Hematopoietic multipotent progenitor cell treated with erythropoietin and hydrocortisone succinate and interleukin-3 and kit ligand, for 4 days (in vitro differentiated cells): ENCODE measurements at places on chromosomes 6 and 20.

GRCh38 chr6:105985098-105985815 lies 100.9 kb upstream of the PRDM1 start:
- DNase-seq: no peak

- no peak for DNase-seq
These were observed 696.7 kb downstream of the C6orf118 start for GRCh38 chr6:164612751-164613150.

DNA sequence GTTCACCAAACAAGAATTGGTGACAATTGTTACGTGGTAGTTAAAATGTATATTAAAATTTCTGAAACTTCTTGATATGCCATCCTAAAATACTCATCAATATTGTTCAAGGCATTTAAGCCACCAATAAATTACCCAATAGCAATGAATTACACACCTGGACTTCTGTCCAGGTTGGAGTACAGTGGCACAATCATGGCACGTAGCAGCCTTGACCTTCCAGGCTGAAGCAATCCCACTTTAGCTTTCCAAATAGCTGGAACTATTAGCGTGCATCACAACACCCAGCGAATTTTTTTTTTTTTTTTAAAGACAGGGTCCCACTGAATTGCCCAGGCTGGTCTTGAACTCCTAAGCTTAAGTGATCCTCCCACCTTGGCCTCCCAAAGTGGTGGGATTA lies 17.2 kb downstream of the SRPK1 start:
- no peak for DNase-seq

- DNase-seq: peak; percentile 51
These were observed 69.1 kb upstream of the PBOV1 start for GRCh38 chr6:138287144-138287955.

GRCh38 chr6:111358454-111358853 lies 124.6 kb downstream of the REV3L start:
- DNase-seq: no peak

DNA sequence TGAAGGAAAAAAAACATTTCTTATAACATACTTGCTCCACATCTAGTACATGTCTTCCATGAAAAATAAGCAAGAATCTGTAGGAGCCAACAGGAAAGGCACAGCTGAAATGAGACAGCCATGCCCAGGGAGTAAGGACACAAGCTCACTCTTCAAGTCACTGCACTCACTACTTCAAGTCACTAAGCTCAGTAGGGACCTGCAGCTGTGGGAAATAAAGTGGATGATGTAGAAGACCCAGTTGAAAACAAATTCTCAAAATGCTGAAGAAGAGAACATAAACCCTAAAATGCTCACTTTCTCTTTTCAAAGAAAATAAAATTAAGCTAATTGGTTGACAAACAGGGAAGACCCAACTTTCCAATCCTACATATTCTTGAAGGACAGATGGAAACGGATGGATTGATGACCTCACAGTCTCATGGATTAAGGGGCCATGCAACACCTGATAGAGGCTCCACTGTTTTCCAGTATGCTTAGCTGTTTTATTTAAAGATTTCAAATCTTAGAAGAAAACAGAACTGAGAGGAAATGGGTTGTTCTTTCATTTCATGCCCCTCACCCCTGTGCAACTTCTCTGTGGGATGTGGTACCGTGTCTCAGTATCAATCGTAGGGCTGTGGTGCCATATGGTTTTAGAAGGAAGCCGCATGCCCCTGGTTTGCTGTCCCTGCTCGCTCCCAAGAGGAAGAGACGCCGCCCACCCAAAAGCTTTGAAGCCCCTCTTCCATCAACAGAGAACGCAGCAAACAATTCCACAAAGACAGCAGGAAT lies 133.3 kb downstream of the WDR27 start:
- DNase-seq: no peak

- DNase-seq: no peak
These were observed 219.3 kb downstream of the GMDS start for GRCh38 chr6:2026133-2026532.

GRCh38 chr6:8707956-8708772 lies 272.8 kb upstream of the SLC35B3 start:
- peak; percentile 55 for DNase-seq

DNA sequence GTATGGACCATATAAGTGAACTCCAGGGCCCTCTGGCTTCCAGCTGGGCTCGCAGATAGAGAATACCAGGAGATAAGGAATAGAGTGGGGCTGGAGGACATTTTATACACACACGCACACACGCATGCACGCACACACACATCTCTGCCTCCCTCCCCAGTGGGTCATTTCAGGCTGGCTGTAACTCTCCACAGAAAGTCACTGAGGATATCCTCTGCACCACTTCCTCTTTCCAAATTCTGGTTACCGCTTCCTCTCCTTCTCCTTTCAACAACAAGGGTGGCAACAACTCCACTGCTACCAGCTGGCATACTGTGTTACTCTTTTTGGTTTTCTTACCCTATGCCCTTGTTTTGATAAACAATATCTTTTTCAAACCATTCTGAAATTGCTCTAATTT lies 280.2 kb downstream of the COL12A1 start:
- DNase-seq: peak; percentile 86

DNA sequence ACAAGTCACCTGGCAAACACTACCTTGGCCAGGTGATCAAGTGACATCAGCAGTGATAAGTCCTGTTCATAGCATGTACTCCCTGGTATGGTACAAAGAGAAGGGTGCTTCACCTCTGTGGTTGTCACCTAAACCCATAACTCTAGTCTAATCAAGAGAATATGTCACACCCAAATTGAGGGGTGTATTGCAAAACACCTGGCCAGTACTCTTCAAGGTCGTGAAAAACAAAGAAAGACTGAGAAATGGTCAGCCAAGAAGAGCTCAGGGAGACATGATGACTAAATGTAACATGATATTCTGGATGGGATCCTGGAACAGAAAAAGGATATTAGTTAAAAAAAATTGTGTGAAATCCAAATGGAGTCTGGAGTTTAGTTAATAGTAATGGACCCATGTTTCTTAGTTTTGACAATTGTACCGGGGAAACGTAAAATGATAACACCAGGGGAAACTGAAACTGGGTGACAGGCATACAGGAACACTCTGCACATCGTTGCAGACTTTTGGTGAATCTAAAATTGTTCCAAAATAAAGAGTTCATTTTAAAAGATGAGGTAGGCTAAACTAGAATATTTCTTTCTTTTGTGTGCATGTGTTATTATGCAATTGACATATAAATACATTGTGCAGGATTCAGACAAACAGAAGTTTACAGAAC lies 262.0 kb downstream of the CDC5L start:
- DNase-seq: no peak

GRCh38 chr6:53124131-53124800 lies 24.4 kb downstream of the GCM1 start:
- DNase-seq: no peak

- DNase-seq: no peak
These were observed 266.3 kb upstream of the ECI2 start for GRCh38 chr6:4401408-4402368.

DNA sequence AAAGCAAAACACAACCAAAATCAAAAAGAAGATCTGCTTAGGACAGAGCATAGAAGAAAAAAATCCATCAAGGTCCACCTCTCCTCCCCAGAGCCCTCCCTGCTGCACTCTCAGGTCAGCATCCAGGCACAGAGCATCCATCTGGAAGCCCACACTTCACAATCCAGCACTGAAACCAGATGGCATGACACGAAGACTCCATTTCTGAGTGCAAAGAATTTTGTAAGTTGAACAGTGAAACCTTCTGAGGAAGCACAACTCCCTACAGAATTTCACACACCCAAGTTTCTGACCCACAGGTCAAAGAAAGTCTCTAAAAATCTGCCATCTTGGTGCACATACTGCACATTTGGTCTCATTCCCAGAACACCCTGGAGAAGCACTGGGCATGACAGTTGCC lies 128.8 kb upstream of the STXBP5 start:
- DNase-seq: no peak

GRCh38 chr6:167093922-167094432 lies 28.9 kb upstream of the CCR6 start:
- no peak for DNase-seq

DNA sequence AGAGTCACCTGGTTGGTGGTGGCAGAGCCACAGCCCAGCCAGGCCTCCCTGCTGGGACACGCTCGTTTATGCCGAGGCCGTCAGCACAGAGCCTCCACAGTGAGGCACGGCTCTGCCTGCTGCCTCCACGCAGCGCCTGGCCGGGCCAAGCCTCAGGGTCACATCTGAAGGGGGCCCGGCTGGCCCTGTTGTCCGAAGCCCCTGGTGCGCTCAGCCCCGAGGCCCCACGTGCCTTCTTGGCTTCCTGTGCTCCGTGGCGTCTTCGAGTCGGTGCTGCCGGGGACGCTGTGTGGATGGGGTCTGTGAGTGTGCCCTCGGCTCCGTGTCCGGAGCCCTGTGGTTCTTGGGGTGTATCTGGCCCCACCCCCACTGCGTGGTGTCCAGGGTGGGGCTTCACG lies 10.4 kb upstream of the TNFRSF6B start:
- no peak for DNase-seq

GRCh38 chr20:10655720-10656669 lies 17.8 kb downstream of the JAG1 start:
- no peak for DNase-seq

GRCh38 chr6:125002406-125002741 lies 40.1 kb downstream of the RNF217 start:
- no peak for DNase-seq

GRCh38 chr6:166453651-166454050 lies 70.9 kb upstream of the MPC1 start:
- no peak for DNase-seq

DNA sequence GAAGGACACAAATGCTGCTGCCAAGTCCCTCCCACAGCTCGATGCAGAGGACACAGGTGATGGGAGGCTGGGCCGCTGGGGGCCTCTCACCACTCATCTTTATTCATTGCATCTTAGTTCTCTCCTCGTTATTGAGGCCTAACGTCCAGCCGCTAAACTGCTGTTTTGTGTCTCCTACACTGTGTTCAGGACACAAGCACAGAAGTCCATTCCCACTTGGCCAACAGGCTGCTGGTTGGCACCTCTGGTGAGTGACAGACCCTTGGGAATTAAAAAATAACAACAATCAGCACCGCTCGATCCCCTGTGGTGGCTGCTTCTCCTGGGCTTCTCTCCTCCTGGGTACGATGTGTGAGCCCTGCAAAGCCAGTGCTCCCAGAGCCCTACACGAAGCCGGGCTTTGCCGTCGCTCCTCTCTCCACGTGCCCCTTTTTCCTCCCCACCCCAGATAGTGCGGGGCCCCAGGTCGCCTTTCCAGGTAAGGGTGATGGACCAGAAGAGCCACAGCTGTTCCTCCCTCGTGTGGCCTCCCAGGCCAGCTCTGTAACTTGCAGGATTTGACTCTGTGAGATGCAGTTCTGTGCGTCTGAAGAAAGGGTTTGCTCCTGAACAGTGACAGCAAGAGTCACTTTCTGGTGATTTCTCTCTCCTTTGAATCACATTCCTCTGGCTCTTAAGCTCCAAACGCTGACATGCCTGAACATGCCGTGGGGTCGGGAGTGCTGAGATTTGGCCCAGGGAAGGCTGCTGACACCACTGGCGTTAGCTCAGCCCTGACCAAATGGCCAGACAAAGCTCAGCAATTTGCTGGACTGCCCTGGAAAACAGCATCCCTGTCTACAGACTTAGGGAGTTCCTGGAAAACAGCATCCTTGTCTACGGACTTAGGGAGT lies 59.3 kb downstream of the DLL1 start:
- no peak for DNase-seq

GRCh38 chr6:139311831-139312230 lies 20.0 kb upstream of the TXLNB start:
- no peak for DNase-seq

- peak; percentile 31 for DNase-seq
These were observed 64.7 kb downstream of the KCNS1 start for GRCh38 chr20:45036044-45036755.

- DNase-seq: peak; percentile 1
These were observed 627.6 kb downstream of the MMUT start for GRCh38 chr6:48835421-48835958.

- no peak for DNase-seq
These were observed 3.6 kb downstream of the ATG5 start for GRCh38 chr6:106321940-106322339.

- DNase-seq: no peak
These were observed 401.7 kb downstream of the ESR1 start for GRCh38 chr6:152209211-152209610.

- peak; percentile 38 for DNase-seq
These were observed 11.9 kb upstream of the CNR1 start for GRCh38 chr6:88177961-88178464.

DNA sequence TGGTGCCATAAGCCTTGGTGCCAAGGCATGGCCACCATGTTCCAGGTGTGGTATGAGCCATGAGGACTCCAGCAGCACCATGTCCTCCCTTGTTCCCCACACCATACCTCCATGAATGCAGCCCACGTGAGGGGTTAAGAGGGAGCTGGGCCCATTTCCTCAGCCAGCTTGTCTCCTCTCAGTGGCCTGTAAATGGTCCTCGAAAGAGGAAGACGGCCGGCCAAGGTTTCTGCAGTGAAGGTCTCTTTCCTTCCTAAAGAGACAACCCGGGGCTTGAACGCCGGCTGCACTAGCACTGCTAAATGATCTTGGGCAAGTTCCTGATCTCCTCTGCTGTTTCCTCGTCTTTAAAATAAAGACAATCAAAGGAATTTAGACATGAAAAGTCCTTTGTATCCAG lies 154.0 kb downstream of the BMP7 start:
- DNase-seq: no peak

GRCh38 chr20:44678242-44678641 lies 26.7 kb upstream of the ADA start:
- DNase-seq: no peak

DNA sequence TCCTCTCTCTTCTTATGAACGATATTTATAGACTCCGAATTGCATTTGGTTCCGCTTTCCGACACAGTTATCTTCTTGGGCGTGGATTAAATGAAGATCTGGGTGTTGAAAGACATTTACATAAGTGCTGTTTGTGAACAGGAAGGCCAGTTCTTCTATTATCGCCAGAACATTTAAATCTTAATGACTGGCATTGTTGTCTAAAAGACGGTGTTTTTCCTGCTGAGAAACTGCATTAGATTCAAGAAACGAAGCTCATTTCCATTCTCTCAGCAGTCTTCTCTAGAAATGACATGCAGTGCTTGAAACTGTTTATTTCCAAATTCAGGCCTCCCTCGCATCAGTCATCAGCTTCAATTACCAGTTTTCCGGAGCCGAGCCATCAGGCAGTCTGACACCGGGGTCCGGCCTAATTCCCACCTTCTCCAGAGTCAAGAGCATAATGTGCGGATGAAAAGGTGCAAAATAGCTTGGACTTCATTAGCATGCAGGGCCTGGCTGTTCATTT lies 16.0 kb downstream of the LINC00237 start:
- peak; percentile 64 for DNase-seq

DNA sequence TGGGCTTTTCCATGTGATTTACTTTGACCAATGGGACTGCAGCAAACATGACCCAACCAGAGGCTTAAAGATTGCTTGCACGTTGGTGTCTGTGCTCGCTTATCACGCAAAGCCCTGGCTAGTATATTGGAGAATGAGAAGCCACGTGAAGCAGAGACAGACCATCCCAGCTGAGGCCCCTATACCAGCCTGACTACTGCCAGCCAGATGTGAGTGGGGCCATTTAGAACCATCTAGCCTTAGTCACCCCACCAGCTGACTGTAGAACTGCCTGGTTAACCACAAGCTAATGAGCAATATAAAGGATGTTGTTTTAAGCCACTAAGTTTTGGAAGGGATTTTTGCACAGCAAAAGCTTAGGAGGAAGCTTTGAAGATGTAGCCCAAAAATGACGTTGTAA lies 74.5 kb downstream of the MACROD2 start:
- DNase-seq: no peak
